ENCODE measurements at places on chromosomes 2 and 18.

GRCh38 chr2:241619597-241620418 is 17.1 kb downstream of the THAP4 start:
- DNase-seq: no peak

DNA sequence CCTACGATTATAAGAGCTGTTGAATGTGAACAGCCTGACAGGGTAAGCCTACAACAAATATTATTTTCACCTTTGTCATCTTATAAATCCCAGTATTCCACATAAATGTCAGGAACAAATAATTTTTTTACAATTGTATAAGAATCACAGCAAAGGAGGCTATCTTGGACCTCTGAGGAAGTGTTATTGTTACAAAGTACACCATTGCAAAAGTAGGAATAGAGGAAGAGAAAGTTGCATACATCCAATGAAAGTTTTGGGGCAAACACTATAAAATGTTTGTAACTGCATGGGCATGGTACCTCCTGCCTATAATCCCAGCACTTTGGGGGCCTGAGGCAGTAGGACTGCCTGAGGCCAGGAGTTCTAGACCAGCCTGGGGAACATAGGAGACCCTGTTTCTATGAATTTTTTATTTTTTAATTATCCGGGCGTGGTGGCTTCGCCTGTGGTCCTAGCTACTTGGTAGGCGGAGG is 715 bp upstream of the MEMO1 start:
- DNase-seq: no peak

DNA sequence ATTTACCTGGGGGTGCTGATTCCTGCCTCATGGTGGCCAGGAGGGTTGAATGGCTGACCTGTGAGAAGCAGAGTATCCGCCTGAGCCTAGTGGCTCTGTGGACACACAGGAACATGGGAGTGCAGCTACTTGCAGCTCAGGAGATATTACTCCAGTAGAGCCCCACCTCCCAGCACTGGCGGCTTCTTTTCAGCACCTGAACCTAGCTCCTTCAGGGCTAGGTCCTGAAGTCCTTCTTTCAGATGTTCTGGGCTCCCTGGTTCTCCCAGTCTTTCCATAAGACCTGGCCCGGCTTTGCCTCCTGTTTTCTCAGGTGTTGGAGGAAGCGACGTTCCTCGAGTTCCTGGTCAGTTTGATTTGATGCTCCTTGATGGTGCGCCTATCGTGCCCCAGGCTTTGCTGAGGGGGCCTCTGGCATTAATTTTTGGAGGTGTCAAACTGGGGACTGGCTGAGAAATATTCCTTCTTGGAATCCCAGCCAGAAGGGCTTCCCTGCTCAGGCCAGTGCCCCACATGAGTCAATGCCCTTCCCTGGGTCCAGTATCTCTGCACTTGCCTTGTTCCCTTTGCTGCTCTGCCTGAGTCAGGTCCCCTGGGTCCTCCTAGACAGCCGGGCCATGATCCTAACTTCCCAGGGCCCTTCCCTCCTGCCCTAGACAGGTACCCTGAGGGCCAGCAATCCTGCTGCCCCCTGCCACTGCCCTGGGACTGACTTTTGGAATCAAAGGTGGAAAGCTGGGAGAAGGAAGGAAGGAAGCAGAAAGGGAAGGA is 110.7 kb upstream of the HAAO start:
- DNase-seq: no peak

DNA sequence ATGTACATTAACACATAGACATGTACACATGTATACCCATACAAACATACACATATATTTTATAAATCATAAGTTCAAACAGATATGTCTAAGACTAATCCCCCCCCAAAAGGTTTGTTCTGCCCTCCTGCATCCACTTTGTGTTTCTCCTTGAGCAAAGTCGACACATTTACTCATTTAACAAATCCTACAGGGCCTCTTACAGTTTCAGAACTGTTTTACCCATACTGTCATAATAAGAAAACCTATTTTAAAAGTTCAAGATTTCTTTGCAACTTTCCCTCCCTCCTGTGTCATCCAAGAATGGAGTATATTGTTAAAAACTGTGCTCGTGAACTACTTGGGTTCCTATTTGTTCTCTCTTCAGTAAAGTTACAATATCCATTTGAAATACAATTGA is 166.7 kb downstream of the L3MBTL4 start:
- DNase-seq: no peak

- no peak for DNase-seq
Measured at GRCh38 chr2:88692187-88692586, 714 bp downstream of the RPIA start.

GRCh38 chr2:113273027-113273551 is 5.6 kb downstream of the PAX8 start:
- no peak for DNase-seq

DNA sequence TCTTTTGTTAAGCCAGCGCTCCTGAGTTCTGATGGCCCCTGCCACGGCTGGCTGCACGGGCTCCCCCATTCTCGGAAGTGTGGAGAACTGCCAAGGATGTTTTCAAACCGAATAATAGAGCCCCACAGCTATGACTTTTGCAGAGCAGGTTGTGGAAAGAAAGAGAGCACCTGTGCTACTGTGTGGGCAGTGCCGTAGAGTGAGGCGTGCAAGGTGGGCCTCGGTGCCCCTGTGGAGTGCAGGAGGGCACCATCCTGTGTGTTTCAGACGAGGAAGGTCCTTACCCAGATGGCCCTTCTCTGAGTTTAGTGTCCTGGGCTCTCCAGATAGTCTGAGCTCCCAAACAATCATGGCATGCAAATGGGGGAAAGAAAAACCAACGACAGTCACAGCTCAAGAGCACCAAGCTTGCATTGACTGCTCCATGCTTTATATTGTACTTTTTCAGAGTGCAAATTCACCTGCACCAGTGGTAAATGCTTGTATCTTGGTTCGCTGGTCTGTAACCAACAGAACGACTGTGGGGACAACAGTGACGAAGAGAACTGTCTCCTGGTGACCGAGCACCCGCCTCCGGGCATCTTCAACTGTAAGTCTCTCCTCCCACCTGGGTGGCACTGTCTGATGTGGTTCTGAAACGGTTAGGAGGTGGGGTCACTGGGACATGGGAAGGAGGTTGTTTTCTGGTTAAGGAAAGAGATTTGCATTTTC is 219.4 kb downstream of the LDLRAD4 start:
- DNase-seq: no peak

Data from stimulated activated CD8-positive, alpha-beta memory T cell treated with anti-CD3 and anti-CD28 coated beads, Interleukin-4, amount 100 ng/mL, for 24 hours (primary cell).